Uterus (tissue), 4 donors: ENCODE measurements at places on chromosomes 5 and 9. TPM values are rescaled to one million over a fixed set of nuclear protein-coding genes. Genes with fewer than 3 reads are reported as not detected.
A peak's percentile ranks its signal among the peaks of the same experiment; 100 is the strongest.

EIF4E1B gene
- not detected for total RNA-seq

EGFL7 gene
- total RNA-seq = 119 TPM

ORM1 gene
- 2.4 TPM for total RNA-seq

CDX1 gene
- 0.41 TPM for total RNA-seq

DNAH5 gene
- total RNA-seq = under 0.01 TPM

ZNF367 gene
- 1.2 TPM for total RNA-seq

MLANA gene
- not detected for total RNA-seq

BAG1 gene
- 78.4 TPM for total RNA-seq

- H3K4me3 ChIP-seq = no peak overlapping the region
- no peaks in the 10 kb centered on the region for H3K27me3 ChIP-seq
- DNase-seq = no peak
Measured at GRCh38 chr9:31824860-31825259, 559.6 kb upstream of the ACO1 start.

DNA sequence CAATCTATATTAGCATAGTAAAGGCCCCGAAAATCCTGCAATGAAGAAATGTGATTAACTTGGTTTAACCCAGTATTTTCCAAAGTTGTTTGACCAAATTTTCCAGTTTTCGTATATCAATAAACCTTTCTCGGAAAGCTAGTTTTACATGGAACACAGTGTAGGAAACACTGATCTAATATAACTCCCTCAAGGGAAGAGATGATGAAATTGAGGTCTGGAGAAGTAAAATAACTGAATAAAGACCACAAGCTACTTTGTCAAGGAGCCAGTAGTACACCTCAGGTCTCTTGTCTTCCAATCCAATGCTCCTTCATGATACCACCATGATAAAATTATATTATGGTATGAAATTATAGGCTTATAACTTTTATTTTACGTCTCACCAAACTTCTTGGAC is 118.1 kb upstream of the TARS1 start:
- no peaks in the 10 kb centered on the region for H3K27me3 ChIP-seq
- DNase-seq = no peak
- H3K27ac ChIP-seq = peak overlapping the region; percentile 73

DNA sequence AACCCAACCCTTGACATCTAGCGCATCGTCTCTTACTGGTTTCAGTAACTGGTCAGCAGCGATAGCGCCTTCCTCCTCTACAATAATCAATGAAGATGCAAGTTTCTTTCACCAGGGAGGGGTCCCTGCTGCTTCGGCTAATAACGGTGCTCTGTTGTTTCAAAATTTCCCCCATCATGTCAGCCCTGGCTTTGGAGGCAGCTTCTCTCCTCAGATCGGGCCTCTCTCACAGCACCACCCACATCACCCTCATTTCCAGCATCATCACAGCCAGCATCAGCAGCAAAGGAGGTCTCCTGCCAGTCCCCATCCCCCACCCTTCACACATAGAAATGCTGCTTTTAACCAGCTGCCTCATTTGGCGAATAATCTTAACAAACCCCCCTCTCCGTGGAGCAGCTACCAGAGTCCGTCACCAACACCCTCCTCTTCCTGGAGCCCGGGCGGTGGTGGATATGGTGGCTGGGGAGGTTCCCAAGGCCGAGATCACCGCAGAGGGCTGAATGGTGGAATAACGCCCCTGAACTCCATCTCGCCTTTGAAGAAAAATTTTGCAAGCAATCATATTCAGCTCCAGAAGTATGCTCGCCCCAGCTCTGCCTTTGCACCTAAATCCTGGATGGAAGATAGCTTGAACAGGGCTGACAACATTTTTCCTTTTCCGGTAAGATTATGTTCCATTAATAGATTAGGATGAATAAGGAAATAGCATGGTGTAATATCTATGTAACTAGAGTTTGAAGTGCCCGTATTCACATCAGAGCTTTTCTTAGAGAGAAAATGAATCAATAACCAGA is 2.2 kb downstream of the CPEB4 start:
- no peaks in the 10 kb centered on the region for H3K36me3 ChIP-seq
- DNase-seq = no peak
- H3K4me1 ChIP-seq = no peaks in the 10 kb centered on the region
- H3K4me3 ChIP-seq = peak overlapping the region; percentile 85

- no peak overlapping the region for H3K27ac ChIP-seq
- no peaks in the 10 kb centered on the region for H3K27me3 ChIP-seq
- DNase-seq = no peak
- H3K4me1 ChIP-seq = no peaks in the 10 kb centered on the region
- H3K4me3 ChIP-seq = no peak overlapping the region
Measured at GRCh38 chr5:27125856-27126255, 87.5 kb upstream of the CDH9 start.

GRCh38 chr5:10400831-10401230 is 40.8 kb upstream of the ROPN1L start:
- peak; percentile 27 for DNase-seq
- H3K27me3 ChIP-seq = no peaks in the 10 kb centered on the region
- no peaks in the 10 kb centered on the region for H3K4me1 ChIP-seq
- peak overlapping the region; percentile 31 for H3K27ac ChIP-seq
- no peaks in the 10 kb centered on the region for H3K36me3 ChIP-seq

GRCh38 chr9:72396247-72397091 is 31.5 kb upstream of the ZFAND5 start:
- H3K36me3 ChIP-seq = no peaks in the 10 kb centered on the region
- H3K4me3 ChIP-seq = no peak overlapping the region
- DNase-seq = peak; percentile 18
- no peaks in the 10 kb centered on the region for H3K4me1 ChIP-seq
- H3K27ac ChIP-seq = peak overlapping the region; percentile 33

DNA sequence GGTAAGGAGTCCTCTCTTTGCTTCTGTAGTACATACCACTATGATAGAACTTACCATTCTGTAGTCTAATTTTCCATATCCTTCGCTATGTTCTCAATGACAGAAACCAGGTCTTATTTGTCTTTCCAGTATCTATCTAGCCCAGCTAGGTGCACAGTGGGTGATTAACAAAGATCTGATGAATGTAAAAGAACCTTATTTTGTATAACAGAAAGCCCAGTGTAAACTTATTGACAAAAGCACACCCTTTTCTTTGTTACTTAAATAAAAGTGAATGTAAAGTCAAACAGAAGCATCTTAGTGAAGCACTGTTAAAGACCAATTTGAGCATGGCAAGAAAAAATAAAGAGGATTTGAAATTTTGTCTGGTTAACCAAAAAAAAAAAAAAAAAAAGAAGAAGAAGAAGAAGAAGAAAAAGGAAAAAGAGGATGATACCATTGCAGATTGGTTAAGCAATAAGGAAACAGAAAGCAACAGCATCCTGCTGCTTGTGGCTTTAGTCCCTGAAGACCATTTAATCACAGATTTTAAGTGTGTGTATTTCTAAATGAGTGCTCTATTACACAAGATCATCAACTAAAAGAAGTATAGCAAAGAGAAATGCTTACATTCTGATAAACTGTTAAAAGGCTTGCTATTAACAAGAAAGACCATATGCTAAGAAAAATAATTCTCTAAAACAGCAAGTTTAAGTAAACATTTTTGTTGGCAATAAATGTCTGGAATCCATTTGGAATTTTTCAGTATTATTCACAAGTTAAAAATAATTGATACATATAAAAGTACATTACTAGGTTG is 21.2 kb downstream of the MEGF9 start:
- no peak overlapping the region for H3K4me3 ChIP-seq
- H3K4me1 ChIP-seq = no peaks in the 10 kb centered on the region
- no peaks in the 10 kb centered on the region for H3K36me3 ChIP-seq
- H3K27ac ChIP-seq = no peak overlapping the region
- no peaks in the 10 kb centered on the region for H3K27me3 ChIP-seq

DNA sequence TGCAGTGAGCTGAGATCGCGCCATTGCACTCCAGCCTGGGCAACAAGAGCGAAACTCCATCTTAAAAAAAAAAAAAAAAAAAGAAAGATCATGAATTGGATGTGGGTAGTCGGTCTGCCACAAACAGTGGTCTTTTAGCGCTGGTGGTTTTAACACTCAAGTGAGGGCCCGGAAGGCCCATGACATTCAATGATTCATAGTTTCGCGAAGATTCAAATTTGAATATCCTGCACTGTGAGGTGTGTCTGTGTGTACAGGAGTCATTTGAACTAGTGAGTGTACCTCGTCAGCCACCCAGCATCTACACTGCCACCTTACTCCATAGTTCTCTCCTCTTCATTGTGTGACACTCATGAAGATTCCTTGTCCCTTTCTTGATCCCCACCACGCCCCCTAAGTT is 41.3 kb downstream of the CFAP77 start:
- no peak overlapping the region for H3K4me3 ChIP-seq
- no peak overlapping the region for H3K27ac ChIP-seq
- H3K27me3 ChIP-seq = no peaks in the 10 kb centered on the region
- H3K36me3 ChIP-seq = no peaks in the 10 kb centered on the region

DNA sequence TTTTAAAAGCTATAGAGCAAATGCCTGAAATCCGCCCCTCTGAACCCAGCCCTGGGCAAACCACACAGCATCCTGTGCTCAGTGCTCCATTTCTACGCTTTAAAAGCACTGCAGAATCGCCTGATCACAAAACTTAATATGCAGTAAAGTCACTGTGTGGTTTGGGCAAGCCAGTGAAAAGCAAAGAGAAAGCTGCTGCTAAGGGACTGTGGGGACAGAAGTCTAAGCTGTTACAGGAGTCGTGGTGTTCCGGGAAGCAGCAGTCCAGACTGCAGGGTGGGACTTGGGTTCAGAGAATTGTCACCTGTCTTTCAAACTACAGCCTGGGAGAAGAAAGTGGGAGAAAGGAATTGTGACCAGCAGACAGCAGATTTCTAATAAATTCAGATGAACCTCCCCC is 8.2 kb downstream of the RAPGEF1 start:
- H3K27me3 ChIP-seq = no peaks in the 10 kb centered on the region
- no peaks in the 10 kb centered on the region for H3K36me3 ChIP-seq
- no peaks in the 10 kb centered on the region for H3K4me1 ChIP-seq
- H3K4me3 ChIP-seq = no peak overlapping the region

GRCh38 chr9:93225417-93225816 is 41.5 kb downstream of the WNK2 start:
- H3K27me3 ChIP-seq = no peaks in the 10 kb centered on the region
- H3K4me3 ChIP-seq = no peak overlapping the region
- no peaks in the 10 kb centered on the region for H3K4me1 ChIP-seq
- DNase-seq = no peak
- H3K36me3 ChIP-seq = no peaks in the 10 kb centered on the region

GRCh38 chr5:116645627-116646026 is 71.0 kb upstream of the SEMA6A start:
- no peak for DNase-seq
- H3K27ac ChIP-seq = no peak overlapping the region
- no peak overlapping the region for H3K4me3 ChIP-seq
- H3K36me3 ChIP-seq = no peaks in the 10 kb centered on the region
- H3K27me3 ChIP-seq = no peaks in the 10 kb centered on the region
- no peaks in the 10 kb centered on the region for H3K4me1 ChIP-seq

DNA sequence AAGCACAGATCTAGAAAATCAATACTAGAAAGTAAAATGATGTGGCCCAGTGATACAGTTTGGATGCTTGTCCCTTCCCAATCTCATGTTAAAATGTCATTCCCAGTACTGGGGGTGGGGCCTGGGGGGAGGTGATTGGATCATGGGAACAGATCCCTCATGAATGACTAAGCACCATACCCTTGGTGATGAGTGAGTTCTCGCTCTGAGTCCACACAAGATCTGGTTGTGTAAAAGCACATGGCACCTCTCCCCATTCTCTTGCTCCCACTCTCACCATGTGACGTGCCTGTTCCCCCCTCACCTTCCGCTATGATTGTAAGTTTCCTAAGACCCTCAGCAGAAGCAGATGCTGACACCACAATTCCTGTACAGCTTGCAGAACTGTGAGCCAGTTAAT is 234.2 kb upstream of the CDH6 start:
- no peaks in the 10 kb centered on the region for H3K27me3 ChIP-seq
- H3K4me1 ChIP-seq = no peaks in the 10 kb centered on the region
- DNase-seq = no peak
- no peak overlapping the region for H3K4me3 ChIP-seq

DNA sequence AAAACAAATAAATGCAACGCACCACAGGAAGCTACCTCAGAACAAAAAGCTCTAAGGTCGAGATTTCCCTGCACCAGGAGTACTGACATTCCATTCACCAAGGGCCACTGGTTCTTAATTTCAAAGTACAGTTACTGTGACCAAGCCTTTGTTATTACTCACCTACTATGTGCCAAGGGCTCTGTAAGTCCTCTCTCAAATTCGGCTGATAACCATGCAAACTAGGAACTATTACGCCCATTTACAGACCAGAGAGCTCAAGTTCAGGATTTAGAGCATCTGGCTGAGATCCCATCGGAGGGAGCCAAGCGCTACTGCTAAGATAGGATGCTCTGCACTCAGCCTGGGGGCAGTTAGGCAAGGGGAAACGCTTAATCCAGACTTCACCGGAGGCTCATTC is 5.6 kb downstream of the MYO10 start:
- H3K4me3 ChIP-seq = no peak overlapping the region
- no peaks in the 10 kb centered on the region for H3K36me3 ChIP-seq
- H3K27ac ChIP-seq = no peak overlapping the region
- DNase-seq = no peak
- H3K27me3 ChIP-seq = no peaks in the 10 kb centered on the region

DNA sequence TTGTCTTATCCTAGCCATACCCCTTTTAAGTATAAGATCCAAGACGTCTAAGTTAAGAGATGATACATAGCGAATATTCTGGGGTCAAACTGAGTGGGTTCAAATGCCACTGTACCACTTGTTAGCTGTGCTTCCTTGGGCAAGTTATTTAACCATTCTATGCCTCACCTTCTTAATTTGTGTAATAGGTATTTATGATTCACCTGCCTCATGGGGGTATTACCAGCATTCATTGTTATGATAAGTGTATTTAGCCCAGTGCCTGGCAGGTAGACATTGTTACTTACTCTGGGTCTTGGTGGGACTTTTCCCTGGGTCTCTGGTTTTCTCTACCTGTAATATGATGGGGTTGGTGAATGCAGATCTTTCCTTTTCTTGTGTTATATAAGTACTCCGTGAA is 3.8 kb downstream of the LARP1 start:
- H3K27me3 ChIP-seq = no peaks in the 10 kb centered on the region
- peak overlapping the region; percentile 51 for H3K27ac ChIP-seq
- no peaks in the 10 kb centered on the region for H3K4me1 ChIP-seq
- DNase-seq = no peak
- H3K36me3 ChIP-seq = no peaks in the 10 kb centered on the region

- no peaks in the 10 kb centered on the region for H3K36me3 ChIP-seq
- no peak overlapping the region for H3K4me3 ChIP-seq
- DNase-seq = no peak
- H3K27ac ChIP-seq = no peak overlapping the region
- no peaks in the 10 kb centered on the region for H3K27me3 ChIP-seq
- H3K4me1 ChIP-seq = no peaks in the 10 kb centered on the region
Measured at GRCh38 chr5:104998572-104998971, 1436.0 kb upstream of the NUDT12 start.

DNA sequence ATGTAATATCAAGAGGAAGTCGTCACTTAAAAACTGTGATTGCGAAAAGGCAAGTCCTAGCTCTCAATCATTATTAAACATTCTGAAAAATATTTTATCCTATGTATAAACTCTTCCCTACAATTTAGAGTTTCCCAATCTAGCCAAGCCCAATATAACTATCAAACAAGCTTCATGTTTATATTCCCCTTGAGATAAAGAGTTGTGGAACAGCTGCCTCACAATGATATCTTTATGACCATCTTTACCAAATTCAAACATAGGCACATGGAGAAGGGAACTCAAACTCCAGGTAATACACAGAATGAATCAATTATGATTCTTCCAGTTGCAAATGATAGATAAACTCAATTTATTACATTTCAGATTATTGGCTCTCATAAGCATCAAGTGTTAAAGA is 1468.7 kb downstream of the EFNA5 start:
- H3K27ac ChIP-seq = no peak overlapping the region
- no peaks in the 10 kb centered on the region for H3K27me3 ChIP-seq
- H3K4me1 ChIP-seq = no peaks in the 10 kb centered on the region
- no peak overlapping the region for H3K4me3 ChIP-seq
- no peak for DNase-seq
